ENCODE measurements at places on chromosomes 7 and 10. TPM values are rescaled to one million over a fixed set of nuclear protein-coding genes. Genes with fewer than 3 reads are reported as not detected.

The SYCE1 gene
- 0.41 TPM for total RNA-seq

The ADCYAP1R1 gene
- total RNA-seq = not detected

The SYPL1 gene
- 52.0 TPM for total RNA-seq

The OPN4 gene
- total RNA-seq = not detected

The ADARB2 gene
- not detected for total RNA-seq

The NPC1L1 gene
- not detected for total RNA-seq

The GIMAP6 gene
- 119 TPM for total RNA-seq

The CTTNBP2 gene
- not detected for total RNA-seq

The ZSCAN25 gene
- 31.1 TPM for total RNA-seq

The PLAU gene
- total RNA-seq = 4.8 TPM

The ITPRID1 gene
- not detected for total RNA-seq

The MOGAT3 gene
- total RNA-seq = not detected

The NKX2-3 gene
- not detected for total RNA-seq

The HECTD2 gene
- 3.0 TPM for total RNA-seq

The OPALIN gene
- not detected for total RNA-seq

The TLX1 gene
- not detected for total RNA-seq

The DLG5 gene
- 7.6 TPM for total RNA-seq
